ENCODE measurements at places on chromosomes 16 and 17.

DNA sequence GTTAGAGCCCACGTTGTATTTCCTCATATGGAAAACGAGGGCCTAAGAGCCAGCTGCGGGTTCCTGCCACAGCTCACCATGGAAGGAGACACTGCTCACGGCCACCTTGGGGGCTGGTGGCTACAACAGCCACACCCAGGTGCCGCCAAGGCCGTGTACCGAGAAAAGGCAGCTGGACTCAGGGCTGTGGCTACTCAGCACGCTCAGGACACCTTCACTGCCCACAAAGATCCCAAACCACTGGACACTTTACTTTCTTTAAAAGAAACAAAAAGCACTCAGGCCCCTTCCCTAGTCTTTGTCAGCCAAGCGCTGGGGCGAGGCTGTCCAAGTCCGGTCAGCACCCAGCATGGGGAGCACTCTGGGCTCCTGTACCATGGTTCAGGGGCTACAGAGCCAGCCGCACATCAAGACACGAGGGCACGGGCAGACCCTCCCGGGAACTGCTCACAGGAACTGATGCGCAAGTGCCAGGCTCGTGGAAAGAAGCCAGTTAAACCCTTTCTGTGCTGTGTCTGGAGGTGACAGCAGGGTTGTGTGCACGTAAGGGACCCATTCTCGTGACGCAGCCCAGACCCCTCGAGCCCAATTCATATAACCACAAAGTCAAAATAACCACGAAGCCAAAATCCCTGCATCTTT lies 18.5 kb downstream of the SLC16A3 start:
- DNase-seq: no peak

DNA sequence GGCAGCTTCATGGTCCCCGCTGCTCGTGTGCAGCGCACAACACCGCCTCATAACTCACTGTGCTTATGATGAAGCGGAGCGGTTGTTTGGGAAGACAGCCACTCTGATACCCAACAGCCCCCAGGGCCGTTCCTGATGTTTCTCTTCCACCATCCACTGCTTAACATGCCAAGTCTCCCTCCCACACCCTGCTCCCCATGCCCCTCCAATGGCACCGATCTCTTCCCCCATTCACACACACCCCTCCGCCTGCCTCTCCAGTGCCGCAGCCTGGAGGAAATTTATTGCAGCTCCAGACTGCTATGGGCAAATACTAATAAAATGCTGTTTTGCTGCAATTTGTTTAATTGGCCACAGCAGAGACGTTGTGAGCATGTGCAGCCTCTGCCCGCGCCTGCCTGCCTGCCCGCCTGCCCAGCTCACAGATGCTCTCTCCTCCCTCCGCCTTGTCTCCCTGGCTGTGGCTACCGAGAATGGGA lies 80.3 kb upstream of the LHX1 start:
- DNase-seq: no peak

GRCh38 chr17:31099016-31099415 lies 4.2 kb downstream of the NF1 start:
- DNase-seq: no peak

- no peak for DNase-seq
These were observed 6.2 kb upstream of the CCL18 start for GRCh38 chr17:36057911-36058310.

GRCh38 chr17:19703106-19703827 lies 13.1 kb downstream of the SLC47A2 start:
- no peak for DNase-seq

DNA sequence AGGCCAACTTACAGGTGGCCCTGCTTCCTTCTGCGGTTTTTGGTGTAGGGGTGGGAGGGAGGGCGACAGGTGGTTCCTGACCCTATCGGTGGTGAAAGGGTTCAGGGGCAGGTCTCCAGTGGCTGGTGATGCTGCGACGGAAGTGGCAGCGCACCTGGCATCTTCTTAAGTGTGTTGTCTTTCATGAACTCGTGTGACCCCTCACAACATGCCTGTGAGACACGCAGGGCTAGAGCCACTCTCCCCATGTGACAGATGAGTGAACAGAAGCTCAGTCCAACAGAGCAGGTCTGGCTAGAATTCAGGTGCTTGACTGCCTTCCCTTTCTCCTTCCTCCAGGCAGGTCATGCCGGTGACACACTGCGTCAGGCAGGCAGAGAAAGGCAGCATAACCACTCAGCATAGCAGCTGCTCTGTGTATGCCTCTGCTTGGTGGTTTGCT lies 8.0 kb downstream of the TNFAIP1 start:
- DNase-seq: no peak

- no peak for DNase-seq
These were observed 4.3 kb downstream of the IQCK start for GRCh38 chr16:19722269-19722952.

GRCh38 chr17:65750631-65751115 lies 189.2 kb upstream of the AXIN2 start:
- no peak for DNase-seq

DNA sequence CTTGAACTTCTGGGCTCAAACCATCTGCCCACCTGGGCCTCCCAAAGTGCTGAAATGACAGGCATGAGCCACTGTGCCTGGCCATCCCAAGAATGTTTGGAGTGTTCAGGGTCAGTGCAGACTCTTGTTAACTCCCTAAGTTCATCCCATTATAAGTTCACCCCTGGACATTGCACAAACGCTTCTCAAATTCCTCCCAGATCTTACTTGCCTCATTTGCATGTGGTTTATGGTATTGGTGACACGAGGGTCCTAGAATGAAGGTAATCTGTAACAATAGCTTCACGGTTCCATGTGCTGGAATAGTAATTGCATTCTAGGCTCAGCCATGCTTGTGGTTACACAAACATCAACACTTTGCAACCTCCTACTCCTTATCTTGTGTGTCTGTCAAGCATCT lies 5.0 kb upstream of the CCDC42 start:
- DNase-seq: no peak

- DNase-seq: peak; percentile 64
These were observed at the start of gene TP53I13 for GRCh38 chr17:29568331-29569244. TP53I13 (plus strand) TSS chr17:29568701; CDS start chr17:29568759, 58 bp downstream.

DNA sequence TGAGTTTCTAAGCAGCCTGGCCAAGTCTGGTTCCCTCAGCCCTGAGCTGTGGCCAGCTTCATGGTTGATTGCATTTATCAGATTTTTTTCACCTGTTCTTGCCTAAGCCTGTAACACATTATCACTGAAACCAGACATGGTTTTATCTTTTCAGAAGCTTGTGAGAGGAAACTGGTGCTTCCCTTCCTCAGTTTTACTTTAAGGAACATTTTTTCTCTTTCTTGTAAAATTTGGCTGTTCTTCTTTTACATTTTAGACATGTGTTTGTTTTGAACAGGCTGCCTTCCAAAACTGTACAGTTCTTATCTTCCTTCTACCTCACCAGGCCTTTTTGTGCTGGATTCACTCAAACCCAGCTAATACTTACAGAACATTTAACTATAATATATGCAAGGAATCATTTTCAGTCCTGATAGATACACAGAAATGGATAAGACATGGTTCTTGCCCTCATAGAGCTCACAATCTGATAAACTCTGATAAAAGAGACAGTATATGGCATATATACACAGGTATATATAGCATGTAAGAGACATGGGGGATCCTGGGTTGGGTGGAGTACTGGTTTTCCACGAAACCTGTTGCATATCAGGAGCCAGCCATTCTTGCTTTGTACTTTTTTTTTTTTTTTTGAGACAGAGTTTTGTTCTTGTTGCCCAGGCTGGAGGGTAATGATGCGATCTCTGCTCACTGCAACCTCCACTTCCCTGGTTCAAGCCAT lies 44.5 kb downstream of the ZNRF1 start:
- DNase-seq: peak; percentile 57

DNA sequence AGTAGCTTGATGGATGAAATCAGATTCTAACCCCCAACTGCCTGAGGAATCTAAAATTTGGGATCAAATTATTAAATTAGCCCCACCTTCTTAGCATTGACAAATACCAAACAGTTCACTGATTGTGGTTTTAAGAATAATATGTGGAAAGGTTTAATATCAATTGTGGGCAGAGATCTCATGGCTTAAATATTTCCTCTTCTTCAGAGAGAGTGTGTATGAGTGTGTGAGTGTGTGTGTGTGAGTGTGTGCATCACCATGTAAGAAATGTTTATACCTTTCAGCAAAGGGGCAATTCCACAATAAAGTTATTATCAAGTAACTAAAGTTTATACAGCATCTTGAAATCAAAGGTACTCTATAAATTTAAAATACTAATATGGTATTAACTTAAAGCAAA lies 3.2 kb downstream of the SMURF2 start:
- DNase-seq: no peak

DNA sequence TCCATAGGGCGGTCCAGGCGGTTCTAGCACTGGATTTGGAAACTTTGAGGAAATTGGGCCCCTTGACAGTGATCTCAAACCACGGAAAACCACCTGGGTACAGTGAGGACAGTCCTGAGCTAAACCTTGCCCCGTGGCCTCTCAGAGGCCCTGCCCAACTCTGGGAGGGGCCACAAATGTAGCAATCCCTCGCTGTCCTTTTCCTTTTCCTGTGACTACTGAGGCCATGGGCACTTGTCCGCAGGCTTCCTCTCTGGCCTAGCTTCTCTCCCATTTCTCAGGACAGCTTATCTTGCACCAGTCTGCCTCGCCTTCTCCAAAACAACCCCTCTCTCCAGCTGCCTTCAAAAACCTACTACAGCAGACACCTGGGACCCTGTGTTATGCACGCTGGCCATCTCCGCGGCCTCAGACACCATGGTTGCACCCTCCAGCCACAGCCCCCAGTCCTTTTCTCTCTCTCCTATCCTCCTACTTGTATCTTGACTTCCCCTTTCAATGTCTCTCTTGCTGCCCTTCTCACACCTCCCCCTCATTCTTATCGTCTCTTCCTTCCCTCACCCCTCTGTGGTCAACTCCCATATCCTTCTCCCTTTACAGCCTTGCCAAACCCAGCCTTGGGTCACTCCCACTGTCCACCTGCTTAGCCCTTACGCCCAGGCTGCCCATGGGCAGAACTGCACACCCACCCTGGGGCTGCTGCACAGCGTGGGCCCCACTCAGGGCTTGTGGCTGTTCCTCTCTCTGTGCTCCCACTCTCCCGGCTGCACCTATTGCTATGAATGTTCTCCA lies 7.6 kb downstream of the SCPEP1 start:
- no peak for DNase-seq

GRCh38 chr17:41648411-41649195 lies 24.2 kb upstream of the KRT17 start:
- peak; percentile 39 for DNase-seq

DNA sequence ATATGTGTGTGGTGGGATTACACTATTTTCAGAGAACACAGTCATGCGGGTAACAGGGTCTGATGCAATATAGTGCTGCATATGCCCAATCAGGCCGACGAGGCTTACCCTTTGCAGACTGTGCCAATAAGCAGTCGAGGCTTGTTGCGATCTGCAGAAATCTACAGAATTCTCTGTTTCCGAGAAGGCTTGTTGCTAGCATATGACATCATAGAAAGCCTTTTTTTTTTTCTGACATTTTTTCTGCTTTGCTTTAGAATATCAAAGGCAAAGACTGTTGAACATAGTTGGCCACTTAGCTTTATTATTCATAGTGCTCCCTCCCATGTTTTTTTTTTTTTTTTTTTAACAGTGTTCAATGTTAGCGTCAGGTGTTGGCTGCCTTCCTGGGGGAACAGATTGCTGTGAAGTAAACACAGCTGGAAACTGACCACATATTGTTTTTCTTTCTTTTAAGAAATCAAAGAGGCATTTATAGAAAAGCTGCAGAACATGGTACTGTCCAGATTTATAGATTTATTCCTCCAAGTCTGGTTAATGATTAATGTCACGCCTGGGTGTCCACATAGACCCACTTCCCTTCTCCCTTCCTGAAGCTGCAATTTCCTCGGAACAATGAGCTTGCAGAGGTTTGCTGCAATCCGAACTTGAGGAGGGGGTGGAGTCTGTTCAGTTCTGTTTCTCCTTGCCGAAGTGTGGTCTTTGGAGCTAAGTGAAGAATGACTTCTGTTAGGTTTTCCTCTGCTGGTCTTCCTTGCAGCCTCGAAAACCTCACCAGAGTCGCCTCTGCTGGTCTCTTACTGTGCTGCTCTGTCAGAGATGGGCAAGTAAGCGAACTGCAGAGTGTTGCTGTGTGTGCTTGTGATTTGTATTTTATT lies 87.3 kb downstream of the MAP2K6 start:
- DNase-seq: no peak

GRCh38 chr17:1192911-1193699 lies 13.3 kb upstream of the ABR start:
- DNase-seq: no peak

DNA sequence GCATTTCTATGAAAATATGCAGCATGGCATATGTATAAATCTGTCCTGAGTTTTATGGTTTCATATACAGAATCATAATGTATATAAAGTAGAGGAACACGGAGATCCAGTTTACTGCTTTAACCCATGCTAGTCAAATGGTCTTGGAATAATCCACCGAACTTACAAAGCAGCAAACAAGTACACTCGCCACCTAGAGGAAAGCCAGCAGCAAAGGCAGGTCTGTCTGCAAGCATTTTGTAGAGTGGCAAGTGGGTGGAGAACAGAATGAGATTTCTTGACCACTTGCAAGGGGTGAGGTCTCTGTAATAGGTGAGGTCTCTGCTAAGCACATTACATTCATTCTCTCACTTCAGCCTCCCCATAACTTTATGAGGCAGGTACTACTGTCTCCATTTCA lies 308.3 kb downstream of the CA10 start:
- DNase-seq: no peak

DNA sequence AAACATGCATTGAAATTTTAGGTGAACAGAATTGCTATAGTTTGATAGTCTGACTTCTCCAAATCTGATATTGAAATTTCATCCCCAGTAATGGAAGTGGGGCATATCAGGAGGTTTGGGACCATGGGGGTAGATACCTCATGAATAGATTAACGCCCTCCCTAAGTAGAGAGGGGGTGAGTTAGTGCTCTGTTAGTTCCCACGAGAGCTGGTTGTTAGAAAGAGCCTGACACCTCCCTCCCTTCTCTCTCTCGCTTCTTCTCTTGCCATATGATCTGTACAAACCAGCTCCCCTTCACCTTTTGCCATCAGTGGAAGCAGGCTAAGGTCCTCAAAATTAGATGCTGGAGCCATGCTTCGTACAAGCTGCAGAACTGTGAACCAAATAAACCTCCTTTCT lies 78.8 kb downstream of the BRIP1 start:
- DNase-seq: no peak

DNA sequence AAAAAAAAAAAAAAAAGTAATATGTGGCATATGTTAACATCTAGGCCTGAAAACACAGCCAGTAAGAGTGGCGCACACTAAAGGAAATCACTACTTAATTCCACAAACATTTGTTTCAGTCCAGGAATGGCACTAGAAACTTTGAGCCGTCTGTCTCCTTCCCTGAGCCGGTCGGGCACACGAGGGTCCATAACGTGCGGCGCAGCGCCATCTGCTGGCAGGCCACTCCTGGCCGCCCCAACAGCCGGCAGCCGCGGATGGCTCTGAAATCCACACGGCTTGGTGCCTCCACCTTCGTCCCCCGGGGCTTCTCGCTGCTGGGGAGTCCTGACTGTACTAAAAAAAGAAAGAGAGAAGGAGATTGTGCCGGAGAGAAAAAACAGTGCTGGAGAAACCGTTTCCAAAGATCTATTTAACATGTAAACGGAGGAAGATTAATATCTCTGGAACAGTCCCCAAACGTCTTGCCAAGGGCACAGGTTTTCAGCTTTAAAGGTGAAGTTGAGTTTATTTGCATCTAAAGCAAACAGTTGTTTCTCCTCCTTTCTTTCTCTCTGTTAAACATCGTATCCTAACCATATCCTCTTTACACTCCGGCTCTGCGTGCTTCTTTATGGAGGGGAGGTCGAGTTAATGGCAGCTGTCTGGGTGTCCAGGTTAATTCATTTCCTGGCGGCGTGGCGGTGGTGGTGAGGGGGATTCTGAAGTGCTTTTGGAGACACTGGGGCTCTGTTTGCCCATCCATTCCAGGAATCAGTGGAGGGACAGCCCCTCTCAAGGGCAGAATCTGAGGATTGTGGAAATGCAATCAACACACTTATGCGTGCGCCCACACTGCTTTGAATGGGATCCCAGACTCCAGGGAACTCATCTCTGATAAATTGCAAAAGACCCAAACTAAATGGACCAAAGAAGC lies 611.3 kb upstream of the SALL1 start:
- DNase-seq: peak; percentile 57
